ENCODE measurements at places on chromosomes 16 and 17.

- DNase-seq, result no peak
These were observed 9.1 kb upstream of the COL1A1 start for GRCh38 chr17:50210240-50211225.

DNA sequence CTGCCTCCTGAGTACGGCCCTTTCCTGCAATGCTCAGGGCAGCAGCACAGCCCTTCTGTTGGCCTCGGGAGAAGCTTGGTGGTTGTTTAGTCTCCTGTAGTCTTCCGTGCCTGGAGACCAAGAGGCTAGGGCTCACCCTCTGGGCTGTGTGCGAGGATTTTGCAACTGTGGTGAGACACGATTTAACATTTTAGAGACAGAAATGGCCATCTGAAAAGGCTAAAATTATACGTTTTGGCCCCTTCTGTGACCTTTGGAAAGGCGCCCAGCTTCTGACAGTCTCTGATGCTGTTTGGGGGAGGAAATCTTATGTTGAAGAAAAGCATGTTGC lies 33.1 kb downstream of the FOXL1 start:
- no peak for DNase-seq

GRCh38 chr16:58464916-58465731 lies 34.8 kb upstream of the NDRG4 start:
- no peak for DNase-seq

GRCh38 chr17:31085563-31085962 lies 9.2 kb upstream of the NF1 start:
- no peak for DNase-seq

DNA sequence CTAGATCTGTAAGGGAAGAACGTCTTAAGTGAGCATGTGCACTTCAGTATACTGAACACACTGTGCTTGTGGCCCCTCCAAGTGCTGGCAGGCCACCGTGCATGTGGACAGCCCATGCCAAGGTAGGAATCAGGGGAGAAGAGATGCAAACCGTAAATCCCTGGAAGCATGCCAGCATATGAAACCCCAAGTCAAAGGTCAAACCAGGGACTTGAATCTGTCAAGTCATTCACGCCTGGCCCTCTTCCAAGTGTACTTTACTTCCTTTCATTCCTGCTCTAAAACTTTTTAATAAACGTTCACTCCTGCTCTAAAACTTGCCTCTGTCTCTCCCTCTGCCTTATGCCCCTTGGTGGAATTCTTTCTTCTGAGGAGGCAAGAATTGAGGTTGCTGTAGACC lies 2.8 kb upstream of the ATXN2L start:
- DNase-seq, result no peak

DNA sequence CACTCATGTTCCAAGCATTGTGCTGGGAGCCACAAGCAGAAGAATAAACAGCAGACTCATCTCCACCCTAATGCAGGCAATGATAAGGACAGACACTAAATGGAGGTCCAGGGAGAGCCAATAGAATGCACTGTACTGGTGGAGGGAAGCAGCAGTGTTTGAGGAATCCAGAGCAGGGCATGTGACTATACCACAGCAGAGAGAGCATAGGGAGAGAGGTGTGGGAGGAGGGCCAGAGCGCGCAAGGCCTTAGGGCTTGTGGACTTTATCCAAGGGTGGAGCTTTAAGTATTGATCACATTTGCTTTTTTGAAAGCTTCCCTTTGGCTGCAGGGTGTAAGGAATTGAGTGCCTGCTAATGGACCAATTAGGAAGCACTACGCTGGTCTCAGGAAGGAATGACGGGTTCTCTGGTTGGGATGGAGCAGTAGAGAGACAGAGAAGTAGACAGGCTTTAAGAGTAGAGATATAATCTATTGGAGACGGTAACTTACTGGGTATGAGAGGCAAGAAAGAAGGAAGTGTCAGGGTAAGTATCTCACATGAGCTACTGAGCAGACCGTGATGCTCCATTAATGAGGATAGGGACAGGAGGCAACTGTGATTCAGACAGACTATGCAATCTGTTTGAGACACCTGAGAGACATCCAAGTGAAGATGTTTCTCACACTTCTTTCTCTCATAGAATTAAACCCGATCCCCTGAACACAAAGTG lies 82.2 kb downstream of the MYO1D start:
- DNase-seq, result no peak

GRCh38 chr17:17842111-17842876 lies 5.5 kb upstream of the SREBF1 start:
- no peak for DNase-seq

DNA sequence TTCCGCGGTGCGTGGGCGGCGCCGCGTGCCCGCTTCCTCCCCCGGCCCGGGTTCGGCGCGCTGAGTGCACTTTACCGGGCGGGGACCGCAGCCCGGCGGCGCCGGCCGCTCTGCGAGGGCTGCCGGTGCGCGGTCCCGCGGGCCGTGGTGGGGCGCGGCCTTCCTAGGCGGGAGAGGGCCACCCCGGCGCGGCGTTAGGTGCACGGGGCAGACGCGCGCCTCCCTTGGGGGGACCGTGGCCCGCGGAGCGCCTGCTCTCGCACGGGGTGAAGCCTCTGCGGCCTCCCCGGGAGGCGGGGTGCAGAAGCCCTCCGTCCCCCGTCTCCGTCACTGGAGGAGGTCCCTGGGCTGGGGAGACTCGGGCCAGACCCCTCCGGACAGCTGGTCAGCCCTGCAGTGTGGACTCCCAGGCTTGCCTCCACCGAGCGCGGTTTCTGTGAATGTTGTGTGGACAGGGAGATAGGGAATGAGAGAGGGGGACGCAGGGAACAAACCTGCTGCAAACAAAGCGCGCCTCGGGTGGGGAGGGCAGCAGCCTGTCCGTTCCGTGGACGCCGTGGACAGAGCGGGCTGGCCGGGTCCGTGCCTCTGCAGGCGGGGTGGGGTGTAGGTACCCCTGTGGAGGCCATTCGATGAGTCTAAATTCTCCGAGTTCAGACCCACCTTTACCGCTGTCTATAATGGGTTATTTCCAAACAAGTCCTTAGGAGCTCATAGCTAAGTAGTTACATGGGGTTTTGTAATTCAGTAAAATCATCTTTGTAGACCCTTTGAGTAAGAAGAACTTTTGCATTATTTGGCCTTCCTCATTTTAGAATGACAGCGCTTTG lies 721 bp downstream of the TBCD start:
- DNase-seq, result no peak
